ENCODE measurements at places on chromosomes 4 and X.

- peak; percentile 60 for DNase-seq
Observed at GRCh38 chr4:21768349-21769310, 179.9 kb downstream of the KCNIP4 start.

GRCh38 chr4:42320822-42321388 lies 76.4 kb upstream of the SHISA3 start:
- DNase-seq = no peak

DNA sequence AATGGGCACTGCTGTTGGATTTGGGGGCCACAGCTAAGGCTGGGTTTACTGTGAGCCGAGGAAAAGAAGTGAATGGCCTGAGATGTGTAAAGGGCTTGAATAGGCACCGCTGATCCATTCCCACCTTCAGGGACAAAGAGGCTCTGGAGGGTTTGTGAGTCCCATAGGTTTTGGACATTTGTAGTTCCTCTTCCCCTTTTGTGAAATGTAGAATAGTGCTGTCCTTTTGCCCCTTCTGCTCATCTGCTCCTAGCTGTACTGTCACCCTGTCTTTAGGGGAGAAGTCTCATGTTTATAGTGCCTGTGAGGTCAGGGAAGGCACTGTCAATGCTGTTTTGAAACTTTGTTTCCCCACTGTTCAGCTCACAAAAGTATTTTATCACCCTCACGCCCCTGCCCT lies 26.4 kb upstream of the CLCN4 start:
- DNase-seq = no peak

GRCh38 chr4:1021386-1022050 lies 10.1 kb downstream of the FGFRL1 start:
- no peak for DNase-seq

DNA sequence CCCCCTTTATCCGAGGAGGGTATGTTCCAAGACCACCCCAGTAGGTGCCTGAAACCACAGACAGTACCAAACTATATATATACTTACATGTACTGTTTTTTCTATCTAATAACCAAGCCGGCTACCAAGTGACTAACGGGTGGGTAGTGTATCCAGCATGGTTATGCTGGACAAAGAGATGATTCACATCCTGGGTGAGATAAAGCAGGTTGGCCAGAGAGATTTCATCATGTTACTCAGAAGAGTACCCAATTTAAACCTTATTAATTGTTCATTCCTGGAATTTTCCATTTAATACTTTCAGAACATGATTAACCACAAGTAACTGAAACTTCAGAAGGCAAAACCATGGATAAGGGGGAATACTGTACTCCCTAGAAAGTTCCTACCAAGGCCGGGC lies 46.5 kb downstream of the RFC1 start:
- DNase-seq = no peak

DNA sequence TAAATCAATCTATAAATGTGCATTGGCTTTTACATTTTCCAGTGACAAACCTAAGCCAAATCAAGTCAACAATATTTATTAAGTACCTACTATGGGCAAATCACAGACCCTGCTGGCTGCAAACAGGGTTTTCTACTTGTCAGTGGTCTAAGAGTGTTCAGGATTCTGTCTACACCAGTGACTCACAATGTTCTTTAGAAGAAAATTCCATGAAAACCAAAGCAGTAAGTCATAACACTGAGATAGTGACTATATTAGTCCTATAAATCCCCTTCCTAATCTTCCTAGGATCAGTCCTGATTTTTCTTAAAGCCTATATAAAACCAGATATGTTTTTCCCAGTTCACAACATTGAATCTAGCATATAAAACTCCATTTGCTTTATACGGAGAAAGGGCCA lies 69.7 kb downstream of the PPP3CA start:
- no peak for DNase-seq

DNA sequence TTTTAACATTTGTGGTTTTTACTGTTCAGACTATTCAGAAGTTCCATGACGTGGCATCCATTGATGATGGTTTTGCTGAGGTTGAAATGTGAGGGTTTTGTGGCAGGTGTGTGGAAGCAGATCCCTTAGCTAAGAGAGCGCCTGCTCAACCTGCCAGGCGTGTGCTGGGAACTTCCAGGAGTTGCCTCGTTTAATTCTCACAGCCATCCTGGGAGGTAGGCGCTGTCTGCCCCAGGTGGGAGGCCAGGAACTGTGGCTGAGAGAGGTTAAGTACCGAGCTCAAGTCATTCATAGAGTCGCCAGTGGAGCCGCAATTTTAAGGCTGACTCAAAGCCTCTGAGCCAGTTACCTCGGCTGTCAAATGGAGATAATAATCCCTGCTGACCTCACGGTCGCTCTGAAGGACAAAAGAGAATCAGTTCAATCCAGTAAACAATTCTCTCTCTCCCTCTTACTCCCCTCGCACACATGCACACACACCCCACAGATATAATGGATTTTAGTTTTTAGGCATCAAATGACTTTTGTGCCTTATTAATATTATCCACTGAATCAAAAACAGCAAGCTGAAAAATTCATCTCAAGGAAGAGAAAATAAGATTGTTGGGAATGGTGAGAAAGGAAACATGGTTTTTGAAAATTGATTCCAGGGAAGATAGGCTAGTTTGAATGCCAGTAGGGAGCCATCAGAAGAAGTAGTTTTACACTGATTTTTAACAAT lies 171.3 kb downstream of the PTTG2 start:
- peak; percentile 46 for DNase-seq

DNA sequence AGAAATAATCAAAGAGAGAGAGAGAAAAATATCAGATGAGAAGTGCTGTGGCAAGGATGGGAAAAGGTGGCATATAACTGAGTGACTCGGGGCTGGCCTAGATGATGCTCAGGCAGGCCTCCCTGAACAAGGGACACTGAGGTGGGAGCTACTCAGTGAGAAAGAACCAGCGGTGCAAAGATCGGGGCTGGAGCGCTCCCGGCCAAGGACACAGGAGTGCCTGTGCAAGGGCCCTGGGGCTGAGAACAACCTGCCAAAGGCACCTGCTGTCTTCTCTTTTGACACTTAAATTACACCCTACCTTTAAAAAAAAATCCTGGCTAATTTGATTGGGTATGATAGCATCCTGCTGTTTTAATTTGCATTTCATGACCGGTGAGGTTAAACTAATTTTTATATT lies 77.7 kb upstream of the C4orf50 start:
- no peak for DNase-seq

DNA sequence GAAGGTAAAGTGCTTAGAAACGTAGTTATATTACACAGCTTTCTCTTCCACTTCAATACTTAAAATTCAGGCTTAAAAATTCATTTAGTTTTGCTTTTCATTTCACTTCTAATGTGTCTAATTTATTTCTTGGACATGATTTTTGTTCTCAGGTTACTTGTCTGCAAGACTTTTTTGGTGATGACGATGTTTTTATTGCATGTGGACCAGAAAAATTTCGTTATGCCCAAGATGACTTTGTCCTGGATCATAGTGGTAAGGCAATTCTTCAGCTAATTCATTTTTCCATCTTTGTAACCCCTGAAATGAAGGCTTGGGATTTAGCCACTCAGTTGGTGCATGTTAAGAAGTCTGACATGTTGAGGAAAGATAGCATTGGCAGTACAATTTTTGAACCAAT lies 114.7 kb downstream of the DCLK2 start:
- no peak for DNase-seq

GRCh38 chr4:91226867-91227266 lies 1076.9 kb upstream of the GRID2 start:
- no peak for DNase-seq

DNA sequence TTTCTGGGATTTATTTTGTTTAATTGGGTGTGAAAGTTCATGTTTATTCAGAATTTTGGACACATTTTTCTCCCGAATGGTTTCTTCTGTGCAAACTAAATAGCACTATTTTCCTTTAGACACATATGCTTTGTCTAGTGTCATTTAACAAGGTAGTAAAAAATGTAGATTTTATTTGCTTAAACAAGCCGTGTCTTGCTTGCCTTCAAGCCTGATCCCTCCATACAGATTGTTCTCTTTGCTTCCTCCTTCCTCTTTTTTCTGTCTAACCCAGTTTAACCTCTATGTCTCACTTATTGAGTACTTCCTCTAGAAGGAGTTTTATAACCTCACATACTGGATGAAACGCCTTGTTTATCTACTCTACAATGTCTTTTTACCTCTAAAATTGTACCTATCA lies 211.8 kb downstream of the NPFFR2 start:
- no peak for DNase-seq

GRCh38 chrX:45422216-45422925 lies 221.7 kb upstream of the DIPK2B start:
- no peak for DNase-seq

DNA sequence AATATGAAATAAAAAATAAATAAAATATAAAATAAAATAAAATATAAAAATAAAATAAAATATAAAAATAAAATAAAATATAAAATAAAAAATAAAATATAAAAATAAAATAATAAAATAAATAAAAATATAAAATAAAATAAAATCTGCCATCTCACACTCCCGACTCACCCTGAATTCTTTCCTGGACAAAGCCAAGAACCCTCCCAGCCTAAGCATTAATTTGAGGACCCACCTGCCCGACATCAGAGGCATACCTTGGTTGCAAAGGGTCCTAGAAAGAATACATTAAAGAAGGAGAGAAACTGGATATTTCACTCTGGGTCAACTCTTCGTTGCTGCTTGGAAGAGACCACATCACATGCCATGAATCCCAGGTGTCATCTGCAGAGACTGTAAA lies 138.3 kb downstream of the CRLF2 start:
- no peak for DNase-seq

- DNase-seq = no peak
Observed at GRCh38 chrX:12611471-12611870, 179.7 kb upstream of the PRPS2 start.

DNA sequence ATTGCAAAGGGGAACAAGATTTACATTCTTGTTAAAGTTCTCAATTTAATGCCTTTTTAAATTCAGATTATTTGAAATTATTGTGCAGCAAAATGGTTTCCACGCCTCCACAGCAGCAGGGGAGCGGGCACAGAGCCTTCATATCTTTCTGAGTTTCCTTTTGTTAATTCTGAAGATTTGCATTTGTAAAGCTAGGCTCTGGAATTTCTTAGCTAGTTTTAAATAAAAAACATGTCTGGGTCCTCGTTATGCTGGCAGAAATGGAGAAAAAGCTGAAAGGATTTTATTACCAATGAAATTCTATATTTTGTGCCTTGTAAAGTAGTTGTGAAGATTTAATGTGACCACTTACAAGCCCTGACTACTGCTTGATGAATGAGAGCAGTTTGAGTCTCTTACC lies 40.8 kb upstream of the MAGED1 start:
- DNase-seq = no peak

GRCh38 chr4:70449220-70449619 lies 22.8 kb upstream of the MUC7 start:
- DNase-seq = no peak

DNA sequence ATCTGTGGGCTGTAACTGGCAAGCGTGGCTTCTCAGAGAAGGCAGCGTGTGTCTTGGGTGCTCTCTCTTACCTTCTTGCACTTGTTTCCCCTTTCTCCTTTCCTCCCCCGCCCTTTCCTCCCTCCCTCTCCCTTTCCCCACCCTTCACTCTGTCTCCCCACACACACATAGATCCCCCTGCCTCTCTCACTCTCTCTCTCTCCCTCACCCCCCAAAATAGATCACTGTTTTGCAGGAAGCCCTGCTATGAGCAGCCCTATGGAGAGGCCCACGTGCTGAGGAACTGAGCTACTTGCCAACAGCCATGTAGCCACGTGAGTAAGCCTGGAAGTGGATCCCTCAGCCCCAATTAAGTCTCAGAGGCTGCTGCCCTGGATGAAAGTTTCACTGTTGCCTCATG lies 4.3 kb upstream of the PNMA6E start:
- no peak for DNase-seq

GRCh38 chr4:125382995-125383394 lies 68.2 kb downstream of the FAT4 start:
- no peak for DNase-seq
